ENCODE measurements at places on chromosomes 16 and 17. TPM values are rescaled to one million over a fixed set of nuclear protein-coding genes. Genes with fewer than 3 reads are reported as not detected.

DNA sequence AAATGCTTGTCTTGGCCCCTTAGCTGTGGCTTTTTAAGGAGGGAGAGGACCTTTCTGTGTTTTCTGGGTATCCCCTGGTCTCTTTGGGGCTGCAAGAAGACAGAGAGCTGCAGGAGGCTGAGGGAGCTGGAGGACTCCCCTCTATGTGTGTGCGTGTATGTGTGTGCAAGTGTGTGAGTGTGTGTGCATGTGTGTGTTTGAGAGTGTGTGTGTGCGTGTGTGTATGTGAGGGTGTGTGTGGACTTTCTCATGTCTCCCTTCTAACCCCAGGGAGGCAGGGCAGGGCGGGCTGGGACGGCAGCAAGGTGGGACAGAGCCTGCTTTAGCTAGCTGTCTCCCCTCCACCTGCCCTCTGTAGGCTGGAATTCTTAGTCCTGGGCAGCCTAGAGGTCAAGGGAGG is 1.9 kb downstream of the PRSS54 start:
- no peak for DNase-seq

DNA sequence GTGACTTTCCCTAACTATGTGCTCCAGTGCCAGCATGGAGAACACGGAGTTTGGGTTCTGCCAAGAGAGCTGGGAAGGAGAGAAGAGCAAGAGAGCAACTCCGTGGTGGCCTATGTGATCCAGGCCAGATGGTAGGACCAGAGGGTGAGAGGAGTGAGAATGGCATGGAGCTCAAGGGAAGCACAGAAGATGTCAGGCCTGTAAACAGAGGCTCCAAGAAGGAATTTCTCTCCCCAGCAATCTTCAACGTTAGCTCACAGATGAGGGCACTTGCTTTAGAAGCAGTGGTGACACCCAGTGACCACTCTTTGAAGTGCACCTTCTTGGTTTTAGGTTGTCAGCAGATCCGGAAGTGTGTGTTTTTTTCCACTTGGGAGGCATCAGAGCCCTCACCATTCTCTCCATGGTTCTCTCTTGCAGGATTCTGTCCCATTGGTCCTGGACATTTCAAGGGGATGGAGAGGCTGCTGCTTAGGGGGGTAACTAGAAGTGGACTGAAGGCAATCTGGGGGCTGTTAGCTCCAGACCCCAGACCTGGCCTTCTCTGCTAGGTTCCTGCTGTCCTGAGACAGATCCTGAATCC is 18.1 kb upstream of the TMEM98 start:
- DNase-seq = peak; percentile 64

DNA sequence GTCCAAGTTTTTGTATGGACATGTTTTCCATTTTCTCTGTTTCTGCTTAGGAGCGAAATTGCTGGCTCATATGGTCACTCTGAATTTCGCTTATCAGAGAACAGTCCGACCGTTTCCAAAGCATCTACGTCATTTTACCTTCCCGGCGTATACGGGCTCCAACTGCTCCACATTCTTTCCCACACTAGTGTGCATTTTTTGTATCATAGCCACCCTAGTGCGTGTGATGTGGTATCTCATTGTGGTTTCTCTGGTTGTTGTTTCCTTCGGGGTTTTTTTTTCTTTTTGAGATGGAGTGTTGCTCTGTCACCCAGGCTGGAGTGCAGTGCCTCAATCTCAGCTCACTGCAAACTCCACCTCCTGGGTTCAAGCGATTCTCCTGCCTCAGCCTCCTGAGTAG is 31.0 kb upstream of the BHLHA9 start:
- no peak for DNase-seq

The KRT222 gene
- total RNA-seq = 0.57 TPM

DNA sequence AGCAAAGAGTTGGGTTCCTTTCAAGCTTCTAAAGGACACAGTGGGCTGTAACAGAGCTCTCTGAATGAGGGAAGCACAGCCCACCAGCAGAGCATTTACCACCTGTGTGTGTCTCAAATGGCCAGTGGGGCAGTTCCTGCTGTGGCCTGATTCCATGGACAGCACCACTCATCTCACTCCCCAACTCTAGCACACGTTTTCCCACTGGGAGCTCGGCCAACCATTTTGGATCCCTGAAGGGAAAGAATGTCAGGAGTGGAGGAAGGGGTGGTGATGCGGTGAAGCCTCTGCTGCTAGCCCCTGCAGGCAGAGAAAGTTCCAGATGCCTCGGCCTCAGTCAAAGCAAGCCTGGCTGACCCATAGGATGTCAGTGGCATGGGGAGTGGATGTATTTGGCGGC is 86.6 kb downstream of the PLXDC1 start:
- no peak for DNase-seq

- DNase-seq = no peak
Observed at GRCh38 chr17:55171634-55172328, 93.0 kb upstream of the HLF start.

Measured in right cardiac atrium (tissue), 5 donors.